PC-9 (cell line): ENCODE measurements at places on chromosomes 6 and 20. TPM values are rescaled to one million over a fixed set of nuclear protein-coding genes. Genes with fewer than 3 reads are reported as not detected.

GRCh38 chr6:142822842-142823241, 122.1 kb downstream of the HIVEP2 start:
- H3K27me3 ChIP-seq: no peaks in the 10 kb centered on the region
- H3K4me3 ChIP-seq: no peak overlapping the region
- no peaks in the 10 kb centered on the region; the same call in 1 of the 2 replicates for H3K4me1 ChIP-seq
- no peak overlapping the region for H3K27ac ChIP-seq

DNA sequence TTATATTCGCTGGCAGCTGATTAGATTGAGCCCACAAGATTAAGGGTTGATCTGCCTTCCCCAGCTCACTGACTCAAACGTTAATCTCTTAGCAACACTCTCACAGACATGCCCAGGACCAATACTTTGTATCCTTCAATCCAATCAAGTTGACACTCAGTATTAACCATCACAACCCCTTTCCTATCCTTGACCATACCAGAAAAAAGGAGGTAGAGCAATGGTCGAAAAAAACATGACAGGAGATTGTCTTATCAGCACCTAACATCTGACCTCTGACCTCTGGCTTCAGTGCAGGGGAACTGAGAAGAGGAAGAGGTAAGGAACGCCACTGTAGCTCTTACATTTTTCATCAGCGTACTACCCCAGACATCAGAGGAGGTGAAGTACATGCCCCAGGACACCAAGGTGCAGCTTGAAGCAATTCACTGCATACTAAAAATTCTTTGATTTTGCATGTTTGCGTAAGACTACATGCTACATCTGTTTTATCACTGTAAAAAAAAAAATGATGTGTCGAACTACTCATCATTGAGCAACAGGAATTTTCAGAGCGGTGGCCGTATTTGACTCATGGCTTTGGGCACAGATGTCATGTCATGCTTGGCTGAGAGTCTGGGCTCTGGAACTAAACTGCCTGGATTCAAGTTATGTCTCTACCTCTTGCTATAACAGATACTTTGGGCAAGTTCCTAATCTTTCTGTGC, 188.0 kb upstream of the TAB2 start:
- H3K4me3 ChIP-seq: no peak overlapping the region
- H3K36me3 ChIP-seq: no peaks in the 10 kb centered on the region
- no peaks in the 10 kb centered on the region for H3K27me3 ChIP-seq
- H3K4me1 ChIP-seq: peaks cover 39% of the 10 kb centered on the region

DNA sequence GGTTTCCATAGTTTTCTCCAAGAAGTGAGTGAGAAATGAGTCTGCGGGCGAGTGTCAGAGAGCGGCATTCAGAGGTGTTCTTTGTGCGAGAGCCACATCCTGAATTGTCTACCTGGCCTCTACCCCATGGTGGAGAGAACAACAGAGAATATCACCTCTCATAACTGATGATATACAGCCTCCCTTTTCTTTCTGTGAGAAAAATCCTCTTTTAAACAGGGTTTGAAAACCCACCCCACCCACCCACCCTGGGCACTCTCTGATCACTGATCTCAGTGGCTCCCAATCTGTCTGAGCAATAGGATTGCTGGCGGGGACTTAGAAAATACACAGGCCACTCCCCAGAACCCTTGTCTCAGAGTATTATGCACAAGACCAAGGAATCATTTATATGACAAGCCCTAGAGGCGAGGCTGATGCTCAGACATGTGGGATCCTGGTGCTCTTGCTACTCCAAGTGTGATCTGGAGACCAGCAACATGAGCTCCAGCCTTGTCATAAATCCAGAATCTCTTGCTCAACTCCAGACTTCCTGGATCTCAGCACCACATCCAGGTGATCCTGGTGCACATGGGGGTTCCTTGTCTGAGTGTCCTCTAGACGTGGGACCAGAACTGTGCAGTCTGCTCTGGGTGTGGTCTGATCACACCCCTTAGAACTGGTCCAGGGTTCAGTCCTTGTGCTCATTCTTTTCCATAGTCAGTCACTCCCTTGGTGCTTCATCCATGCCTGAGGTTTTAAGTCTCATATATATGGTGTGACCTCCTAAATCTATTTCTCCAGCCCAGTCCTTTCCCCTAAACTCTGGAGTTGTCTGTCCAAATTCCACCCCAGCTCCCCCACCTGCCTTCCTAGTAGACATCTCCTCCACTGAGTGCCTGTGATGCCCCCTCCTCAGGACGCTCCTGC, 5.3 kb downstream of the HLA-B start:
- H3K4me3 ChIP-seq: no peak overlapping the region
- H3K4me1 ChIP-seq: no peaks in the 10 kb centered on the region
- H3K36me3 ChIP-seq: no peaks in the 10 kb centered on the region

GRCh38 chr6:51654647-51655046, 432.8 kb downstream of the PKHD1 start:
- H3K4me1 ChIP-seq: no peaks in the 10 kb centered on the region
- H3K27me3 ChIP-seq: no peaks in the 10 kb centered on the region
- H3K36me3 ChIP-seq: no peaks in the 10 kb centered on the region

- peaks cover 20% of the 10 kb centered on the region for H3K4me1 ChIP-seq
- no peaks in the 10 kb centered on the region for H3K27me3 ChIP-seq
- no peak overlapping the region for H3K4me3 ChIP-seq
- 0 out of 2 replicates have a peak, but pooled peaks cover 6% of the 10 kb centered on the region for H3K36me3 ChIP-seq
- no peak for DNase-seq
- H3K27ac ChIP-seq: no peak overlapping the region
These were observed 5.9 kb downstream of the GTF2H5 start for GRCh38 chr6:158174024-158174423.

DNA sequence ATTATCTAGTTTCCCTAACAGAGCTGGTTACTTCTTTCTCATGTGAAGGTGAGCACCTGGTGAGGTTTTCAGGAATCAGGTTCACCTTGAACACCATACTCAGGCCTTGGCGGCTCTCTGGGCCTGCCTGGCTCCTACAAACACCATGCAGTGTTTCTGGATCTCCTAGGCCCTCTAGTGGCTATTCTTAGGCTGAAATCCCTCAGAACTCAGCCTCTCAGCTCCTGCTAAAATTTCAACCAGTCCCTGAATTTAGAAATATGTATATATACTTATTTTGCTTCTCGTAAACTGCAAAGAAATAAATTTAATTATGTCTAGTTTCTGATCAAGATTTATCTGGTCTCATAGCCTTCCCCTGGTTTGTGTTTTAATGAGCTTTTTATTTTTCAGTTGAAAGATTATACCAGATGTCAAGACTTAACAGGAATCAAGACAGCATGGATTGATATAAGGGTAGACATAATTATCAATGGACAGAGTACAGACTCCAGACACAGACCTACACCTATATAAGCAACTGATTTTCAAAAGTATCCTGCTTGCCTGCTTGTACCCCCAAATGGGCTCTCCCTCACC, 55.9 kb downstream of the ANKEF1 start:
- no peak overlapping the region for H3K4me3 ChIP-seq
- peak; percentile 21 for DNase-seq
- H3K36me3 ChIP-seq: no peaks in the 10 kb centered on the region

DNA sequence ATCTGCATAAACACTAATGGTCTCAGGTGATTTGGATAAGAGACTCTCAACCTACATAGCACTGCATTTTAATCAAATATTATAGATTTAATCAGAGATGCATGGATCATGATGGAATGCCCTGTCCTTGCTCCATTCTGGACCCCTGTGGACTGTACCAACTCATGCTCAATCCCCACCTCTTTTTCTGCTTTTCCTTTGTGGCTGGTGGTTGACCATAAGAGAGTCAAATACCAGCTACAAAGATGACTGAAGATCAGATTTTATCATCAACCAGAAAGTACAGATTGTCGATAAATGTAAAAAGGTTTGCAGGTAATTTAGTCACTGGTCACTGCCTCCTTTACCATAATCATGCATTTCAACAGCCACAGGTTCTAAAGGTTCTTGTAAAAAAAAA, 116.2 kb downstream of the ME1 start:
- no peak for DNase-seq
- no peak overlapping the region for H3K27ac ChIP-seq
- no peaks in the 10 kb centered on the region for H3K36me3 ChIP-seq
- no peaks in the 10 kb centered on the region for H3K27me3 ChIP-seq
- H3K4me1 ChIP-seq: no peaks in the 10 kb centered on the region

GRCh38 chr6:160348223-160349019, at the start of gene SLC22A3:
Gene SLC22A3, plus strand, starts transcription at chr6:160348378. Its CDS starts 42 bp downstream, at chr6:160348420.
- no peak for DNase-seq
- H3K36me3 ChIP-seq: no peaks in the 10 kb centered on the region
- no peak within 1 kb of the TSS for H3K4me3 ChIP-seq
- no peak within 1 kb of the TSS for H3K27ac ChIP-seq
- no peaks in the 10 kb centered on the region for H3K4me1 ChIP-seq

GRCh38 chr6:2038092-2038491, 207.3 kb downstream of the GMDS start:
- H3K27ac ChIP-seq: no peak overlapping the region
- no peaks in the 10 kb centered on the region for H3K36me3 ChIP-seq
- no peaks in the 10 kb centered on the region for H3K4me1 ChIP-seq
- DNase-seq: no peak
- no peak overlapping the region for H3K4me3 ChIP-seq

DNA sequence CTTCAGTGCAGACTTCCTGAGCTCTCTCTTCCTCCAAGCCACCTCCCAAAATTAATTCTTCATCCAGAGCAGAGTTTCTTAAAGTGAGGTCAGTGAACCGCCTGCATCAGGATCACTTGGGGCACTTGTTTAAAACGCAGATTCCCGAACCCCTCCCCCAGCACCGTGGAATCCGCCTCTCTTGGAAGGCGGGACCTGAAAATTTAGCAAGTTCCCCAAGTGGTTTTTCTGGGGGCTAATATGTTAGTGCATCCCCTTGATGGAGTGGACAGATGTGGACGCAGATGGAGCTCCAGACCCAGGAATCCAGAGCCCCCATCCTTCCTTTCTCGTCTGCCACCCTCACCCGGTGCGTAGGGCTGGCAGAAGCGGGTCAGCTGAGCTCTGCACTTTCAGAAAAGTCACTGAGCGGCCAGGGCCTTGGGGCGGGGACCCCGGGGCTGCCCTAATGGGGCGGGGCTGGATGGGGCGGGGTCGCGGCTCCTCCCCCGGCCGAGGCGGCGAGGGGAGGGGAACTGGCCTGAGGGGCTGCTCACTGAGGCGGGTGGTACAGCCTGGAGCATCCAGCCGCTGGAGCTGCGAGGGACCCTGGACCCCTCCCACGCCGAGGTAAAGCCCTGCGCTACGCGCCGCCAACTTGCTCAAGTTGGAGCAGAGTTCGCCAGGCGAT, at the start of the genes DEFB124 and REM1:
TSS of gene DEFB124 (minus strand) at position 370 of the 670 bp plus-strand sequence. CDS start 2,114 bp downstream, outside the sequence.
TSS of gene REM1 (plus strand) at position 531 of the 670 bp plus-strand sequence. CDS start 1,158 bp downstream, outside the sequence.
- no peaks in the 10 kb centered on the region for H3K36me3 ChIP-seq
- DNase-seq: no peak
- peaks cover 23% of the 10 kb centered on the region for H3K27me3 ChIP-seq
- H3K4me1 ChIP-seq: peaks cover 8% of the 10 kb centered on the region; the same call in 1 of the 2 replicates
- H3K4me3 ChIP-seq: no peak within 1 kb of the TSS
- H3K27ac ChIP-seq: no peak within 1 kb of the TSS

- H3K27ac ChIP-seq: no peak overlapping the region
- no peak overlapping the region for H3K4me3 ChIP-seq
- H3K36me3 ChIP-seq: peaks cover 5% of the 10 kb centered on the region; the same call in 1 of the 2 replicates
These were observed 31.1 kb downstream of the CDKAL1 start for GRCh38 chr6:20565342-20565741.

- H3K27me3 ChIP-seq: no peaks in the 10 kb centered on the region
- no peak for DNase-seq
- no peaks in the 10 kb centered on the region for H3K4me1 ChIP-seq
- no peak overlapping the region for H3K4me3 ChIP-seq
- no peaks in the 10 kb centered on the region for H3K36me3 ChIP-seq
- H3K27ac ChIP-seq: no peak overlapping the region
These were observed 234.4 kb upstream of the HSF2 start for GRCh38 chr6:122165014-122165413.

DNA sequence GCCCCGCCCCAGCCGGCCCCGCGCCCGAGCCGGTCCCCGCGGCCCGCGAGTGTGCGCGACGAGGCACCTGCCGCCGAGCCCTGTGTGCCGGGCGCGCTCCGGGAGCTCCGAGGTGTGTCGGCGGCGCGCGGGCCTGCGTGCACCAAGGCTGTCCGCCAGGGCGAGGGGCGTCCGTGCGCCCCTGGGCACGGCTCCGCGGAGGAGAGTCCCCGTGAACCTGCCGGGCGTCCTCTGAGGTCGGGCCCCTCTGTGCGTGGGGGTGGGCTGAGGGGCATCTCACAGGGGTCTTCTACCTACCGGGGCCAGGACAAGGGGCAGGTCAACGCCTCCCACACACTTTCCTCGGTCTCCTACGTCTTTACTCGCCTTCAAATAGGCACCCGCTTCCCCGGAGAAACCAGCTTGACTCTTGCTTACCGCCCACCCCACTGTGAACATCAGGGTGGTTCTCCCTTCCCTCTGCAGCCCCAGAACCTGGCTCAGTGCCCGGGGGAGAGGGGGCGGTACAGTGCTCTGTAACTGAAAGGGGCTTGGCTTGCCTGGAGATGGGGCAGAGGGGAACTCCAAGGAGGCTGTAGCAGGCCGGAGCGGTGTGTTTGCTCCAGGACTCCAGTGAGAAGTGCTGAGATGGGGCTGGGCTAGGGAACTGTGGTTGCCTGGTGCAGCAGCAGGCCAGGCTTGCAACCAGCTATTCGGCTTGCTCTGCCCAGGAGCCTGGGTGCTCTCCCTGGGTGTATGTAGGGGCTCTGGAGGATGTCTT, at the start of gene SAMD10:
TSS of gene SAMD10 (minus strand) at position 86 of the 760 bp plus-strand sequence. CDS start 175 bp downstream, outside the sequence.
- peak; percentile 62 for DNase-seq
- peaks cover 17% of the 10 kb centered on the region for H3K4me1 ChIP-seq
- no peaks in the 10 kb centered on the region for H3K27me3 ChIP-seq

DNA sequence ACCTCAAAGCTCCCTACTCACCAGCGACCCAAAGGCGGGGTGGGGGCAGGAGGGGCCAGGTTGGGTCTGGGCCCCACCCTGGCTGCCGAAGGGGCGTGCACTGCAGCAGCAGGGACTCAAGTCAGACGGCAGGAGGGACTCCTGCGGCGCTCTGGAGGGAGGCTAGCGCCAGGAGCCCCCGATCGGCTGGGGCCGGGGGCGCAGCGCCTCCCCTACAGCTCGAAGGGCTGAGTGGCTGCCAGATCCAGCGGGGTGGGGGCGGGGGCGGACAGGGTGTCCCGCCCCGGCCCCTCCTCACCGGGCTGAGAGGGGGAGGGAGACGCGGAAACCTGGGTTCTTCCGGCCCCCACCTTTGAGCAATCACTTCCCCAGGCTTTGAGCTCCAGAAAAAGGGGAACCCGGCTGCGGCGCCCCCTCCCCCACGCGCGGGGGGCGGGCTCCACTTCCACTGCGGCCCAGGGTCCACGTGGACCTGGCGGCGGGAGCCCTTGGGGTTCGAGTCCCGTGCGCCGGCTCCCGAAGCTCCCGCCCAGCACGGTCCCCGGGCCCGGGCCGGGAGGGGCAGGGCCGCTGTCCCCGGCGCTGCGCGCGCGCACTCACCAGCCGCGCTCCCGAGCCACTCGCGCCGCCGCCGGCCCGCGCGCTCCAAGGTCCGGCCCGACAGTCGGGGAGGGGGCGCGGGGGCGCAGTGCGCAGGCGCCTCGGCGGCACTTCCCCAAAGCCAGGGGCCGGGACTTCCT, at the start of gene RGS19:
TSS of gene RGS19 (minus strand) at position 246 of the 740 bp plus-strand sequence. CDS start 2,632 bp downstream, outside the sequence.
- no peak within 1 kb of the TSS for H3K27ac ChIP-seq
- H3K4me1 ChIP-seq: peaks cover 14% of the 10 kb centered on the region
- H3K27me3 ChIP-seq: peaks cover 20% of the 10 kb centered on the region
- no peaks in the 10 kb centered on the region for H3K36me3 ChIP-seq
- H3K4me3 ChIP-seq: peak within 1 kb of the TSS; percentile 94

- no peaks in the 10 kb centered on the region for H3K27me3 ChIP-seq
- DNase-seq: no peak
- H3K27ac ChIP-seq: no peak overlapping the region
- H3K4me1 ChIP-seq: no peaks in the 10 kb centered on the region
- no peaks in the 10 kb centered on the region for H3K36me3 ChIP-seq
These were observed 560.4 kb upstream of the SYNCRIP start for GRCh38 chr6:86203044-86203443.

- no peak for DNase-seq
- H3K36me3 ChIP-seq: no peaks in the 10 kb centered on the region
- no peak overlapping the region for H3K4me3 ChIP-seq
- no peak overlapping the region for H3K27ac ChIP-seq
These were observed 212.6 kb upstream of the PCSK2 start for GRCh38 chr20:17014217-17014616.

The TCF19 gene
- total RNA-seq: 19.0 and 26.0 TPM in 2 replicates

The BPIFB2 gene
- not detected in 2 replicates for total RNA-seq

The GNAS-AS1 gene
- 5.7 and 6.8 TPM in 2 replicates for total RNA-seq

The XPO5 gene
- 36.1 and 42.4 TPM in 2 replicates for total RNA-seq

The VAPB gene
- 73.0 and 80.6 TPM in 2 replicates for total RNA-seq
